Hematopoietic multipotent progenitor cell treated with erythropoietin and hydrocortisone succinate and interleukin-3 and kit ligand, for 15 days (in vitro differentiated cells): ENCODE measurements at places on chromosomes 5 and 9.

- no peak for DNase-seq
These were observed 266.6 kb downstream of the SMARCA2 start for GRCh38 chr9:2281803-2282185.

GRCh38 chr5:180433032-180433422 lies 61.2 kb upstream of the CNOT6 start:
- DNase-seq = no peak

- DNase-seq = no peak
These were observed 118.7 kb upstream of the ATP10B start for GRCh38 chr5:160970605-160971191.

DNA sequence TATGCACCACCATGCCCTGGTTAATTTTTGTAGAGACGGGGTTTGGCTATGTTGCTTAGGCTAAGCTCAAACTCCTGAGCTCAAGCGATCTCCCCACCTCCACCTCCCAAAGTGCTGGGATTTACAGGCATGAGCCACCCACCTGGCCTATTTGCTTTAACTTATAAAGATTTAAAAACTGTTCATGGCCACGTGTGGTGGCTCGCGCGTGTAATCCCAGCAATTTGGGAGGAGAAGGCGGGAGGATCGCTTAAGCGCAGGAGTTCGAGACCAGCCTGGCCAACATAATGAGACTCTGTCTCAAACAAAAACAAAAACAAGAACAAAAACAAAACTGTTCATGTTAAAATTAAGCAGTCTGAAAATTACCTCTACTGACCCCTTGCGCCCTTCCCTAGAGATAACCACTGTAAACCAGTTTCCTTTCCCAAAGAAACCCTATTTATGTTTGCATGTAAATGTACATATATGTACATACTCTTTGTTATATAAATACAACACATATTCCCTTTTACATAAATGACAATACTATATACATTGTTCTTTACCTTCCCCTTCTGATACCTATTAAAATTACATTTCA lies 1.5 kb downstream of the AK6 start:
- DNase-seq = peak; percentile 20

DNA sequence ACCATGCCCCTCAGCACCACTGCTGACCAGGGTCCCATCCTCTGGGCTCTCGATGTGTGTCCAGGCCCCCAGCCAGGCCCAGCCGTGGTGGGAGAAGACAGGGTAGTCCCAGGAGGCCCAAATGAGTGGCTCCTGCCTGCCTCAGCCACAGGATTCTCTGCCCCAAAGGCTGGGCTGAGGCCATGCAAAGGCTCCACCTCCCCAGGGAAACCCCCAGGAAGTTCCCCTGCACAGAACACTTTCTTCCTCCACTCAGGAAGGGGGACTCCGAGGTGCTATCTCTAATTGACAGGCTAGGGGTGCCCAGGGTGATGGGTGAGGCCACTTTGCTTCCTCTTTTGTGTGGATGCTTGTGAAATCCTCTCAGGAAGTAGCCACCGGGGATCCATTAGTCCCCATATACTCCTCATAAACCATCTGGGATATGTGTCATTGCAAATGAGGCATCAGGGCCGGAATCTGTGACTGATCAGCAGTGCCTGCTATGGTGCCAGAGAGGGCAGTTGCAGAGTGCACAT lies 23.1 kb upstream of the TDRD7 start:
- DNase-seq = no peak

- no peak for DNase-seq
These were observed 13.7 kb upstream of the CAMSAP1 start for GRCh38 chr9:135920973-135921585.

- no peak for DNase-seq
These were observed 261.5 kb downstream of the TLE1 start for GRCh38 chr9:81427870-81428269.

GRCh38 chr9:89740722-89741121 lies 135.9 kb downstream of the GADD45G start:
- DNase-seq = no peak

GRCh38 chr9:109016132-109016531 lies 2.8 kb upstream of the CTNNAL1 start:
- DNase-seq = no peak

DNA sequence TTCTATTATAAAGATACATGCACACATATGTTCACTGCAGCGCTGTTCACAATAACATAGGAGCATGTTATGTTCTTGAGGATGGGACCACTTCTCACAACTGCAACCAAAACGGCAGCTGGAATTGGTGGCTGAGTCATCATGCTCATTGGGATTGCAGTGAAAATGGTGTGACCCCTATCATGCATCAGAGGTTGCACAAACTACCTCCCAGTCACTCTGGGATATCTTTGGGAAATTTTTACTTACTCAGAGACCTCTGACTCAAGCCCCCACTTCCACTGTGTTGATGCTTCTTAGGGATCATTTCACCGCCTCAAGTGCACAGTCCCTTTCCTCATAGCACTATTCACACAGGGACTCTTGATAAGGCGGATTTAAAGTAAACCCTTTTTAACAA lies 474.1 kb downstream of the BNC2 start:
- DNase-seq = no peak

DNA sequence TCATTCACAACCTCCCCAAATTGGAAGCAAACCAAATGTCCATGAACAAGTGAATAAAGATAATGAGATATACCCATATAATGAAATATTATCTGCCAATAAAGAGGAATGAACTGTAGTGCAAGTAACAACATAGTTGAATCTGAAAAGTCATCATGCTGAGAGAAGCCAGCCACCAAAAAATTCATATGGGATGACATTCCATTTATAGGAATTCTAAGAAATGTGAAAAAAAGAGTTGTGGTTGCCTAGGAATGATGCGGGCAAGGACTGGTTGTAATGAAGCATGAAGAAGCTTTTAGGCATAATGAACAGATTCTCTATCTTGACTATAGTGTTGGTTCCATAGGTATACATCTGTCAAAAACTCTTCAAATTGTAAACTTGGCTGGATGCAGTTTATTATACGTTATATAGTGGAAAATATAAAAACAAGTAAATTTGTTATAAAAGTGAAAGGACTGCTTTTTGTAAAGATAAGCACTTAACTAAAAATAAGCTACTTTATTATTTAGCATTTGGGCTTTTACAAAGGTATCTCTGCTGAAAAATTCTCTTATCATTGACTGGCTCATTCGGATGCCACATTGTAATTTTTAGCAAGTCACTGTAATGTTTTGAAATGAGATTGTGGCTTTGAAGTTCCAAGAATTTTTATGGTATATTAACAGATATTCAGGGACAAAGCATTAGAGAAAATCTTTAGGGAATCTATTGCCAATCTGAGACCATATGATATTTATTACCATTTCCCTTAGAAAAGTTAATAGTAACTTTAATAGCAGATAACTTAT lies 21.2 kb upstream of the TTC23L start:
- no peak for DNase-seq

GRCh38 chr5:141902015-141902814 lies 21.5 kb upstream of the DELE1 start:
- DNase-seq = no peak

- DNase-seq = no peak
These were observed 23.0 kb downstream of the UBE2D2 start for GRCh38 chr5:139584137-139584536.

- DNase-seq = no peak
These were observed 9.9 kb downstream of the MLANA start for GRCh38 chr9:5900622-5901021.

GRCh38 chr5:112820246-112820645 lies 40.8 kb upstream of the SRP19 start:
- no peak for DNase-seq

GRCh38 chr9:136977223-136977622 lies at the start of gene PTGDS:
TSS of gene PTGDS (plus strand) at chr9:136977504. CDS start at chr9:136977579, 75 bp downstream.
- no peak for DNase-seq

GRCh38 chr5:79834754-79835714 lies 145.4 kb downstream of the CMYA5 start:
- no peak for DNase-seq

DNA sequence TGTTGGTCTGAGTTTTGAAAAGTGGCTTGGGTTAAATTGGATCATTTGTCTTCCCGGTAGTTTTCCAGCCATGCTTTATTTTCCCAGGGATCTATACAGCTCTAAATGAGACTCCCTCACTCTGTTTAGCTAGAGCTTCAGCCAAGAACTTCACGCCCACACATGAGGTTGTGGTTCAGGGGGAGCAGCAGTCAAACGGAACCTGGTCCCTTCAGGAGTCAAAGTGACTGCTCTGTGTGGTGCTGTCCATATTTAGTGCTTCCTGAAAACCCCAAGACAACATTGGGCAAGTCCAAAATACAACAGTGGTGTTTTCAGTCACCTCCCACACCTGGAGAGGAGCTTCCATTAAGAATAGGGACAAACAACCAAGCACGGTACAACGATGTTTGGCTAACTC lies 90.5 kb downstream of the ANKH start:
- no peak for DNase-seq

DNA sequence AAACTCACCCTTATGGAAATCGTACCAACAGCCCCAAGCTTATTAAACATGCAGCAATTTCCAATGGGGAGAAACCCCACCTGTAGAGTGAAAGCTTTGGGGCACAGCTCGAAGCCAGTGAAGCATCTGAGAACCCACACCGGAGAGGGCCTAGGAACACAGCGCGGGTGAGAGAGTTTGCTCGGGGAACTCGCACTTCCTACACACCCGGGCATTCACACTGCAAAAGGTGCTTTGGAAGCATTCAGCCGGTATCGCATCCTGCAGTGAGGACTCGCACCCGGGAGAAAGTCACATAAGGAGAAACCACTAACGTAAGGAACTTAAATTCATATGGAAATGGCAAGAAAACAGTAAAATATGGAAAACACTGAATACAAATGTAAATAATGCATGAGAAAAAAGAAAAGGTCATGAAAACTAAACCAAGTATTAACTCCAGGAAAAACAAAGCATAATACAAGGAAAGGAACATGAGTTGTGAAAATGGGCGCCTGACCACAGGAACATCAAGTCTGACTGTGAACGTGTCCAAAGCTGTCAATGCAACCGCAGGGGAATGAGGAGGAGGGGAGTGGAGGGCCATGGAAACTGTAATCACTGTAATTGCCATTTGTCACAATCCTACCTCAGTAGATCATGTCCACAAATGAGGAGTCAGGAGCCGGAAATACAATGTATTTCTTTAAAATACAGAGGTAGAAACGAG lies 28.7 kb downstream of the CAMSAP1 start:
- DNase-seq = no peak

- no peak for DNase-seq
These were observed 508.3 kb upstream of the DAB2 start for GRCh38 chr5:39933061-39933460.

GRCh38 chr9:5443850-5444249 lies 6.1 kb upstream of the PLGRKT start:
- no peak for DNase-seq

DNA sequence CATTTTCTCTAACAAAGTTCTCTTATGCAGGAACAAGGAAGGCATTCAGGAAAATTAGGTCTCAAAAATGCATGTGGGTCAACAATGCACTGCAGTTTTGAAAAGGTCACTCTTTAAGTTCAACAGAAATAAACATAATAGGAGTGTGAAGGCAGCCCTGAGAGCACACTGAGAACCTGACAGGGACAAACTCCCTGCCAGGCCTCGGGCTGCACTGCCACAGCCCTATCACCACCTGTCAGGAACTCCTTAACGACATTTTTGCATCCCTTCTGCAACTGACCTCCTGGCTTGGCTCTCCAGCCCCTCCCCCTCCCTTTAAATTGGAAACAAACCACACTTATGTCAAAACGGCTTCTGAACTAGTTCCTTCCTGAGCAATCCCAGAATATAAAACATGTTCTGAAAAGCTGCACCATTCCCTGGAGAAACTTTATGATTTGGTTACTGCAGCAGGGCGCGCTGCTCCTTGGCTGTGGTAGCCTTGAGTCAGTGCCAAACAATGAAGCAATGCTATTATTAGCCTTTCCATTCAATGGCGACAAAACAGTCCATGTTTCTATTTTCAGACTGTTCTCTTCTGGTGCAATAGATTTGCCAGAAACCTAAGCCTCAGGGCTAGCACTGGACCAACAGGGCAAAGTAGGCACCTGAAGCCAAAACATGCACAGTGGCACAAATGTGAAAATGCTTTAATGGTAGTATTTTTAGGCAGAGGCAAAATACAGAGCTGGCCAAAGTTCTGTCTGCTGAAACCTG lies 160.1 kb upstream of the ZNF608 start:
- no peak for DNase-seq

GRCh38 chr9:94921656-94922055 lies 195.2 kb downstream of the AOPEP start:
- no peak for DNase-seq

GRCh38 chr5:151298063-151298855 lies 5.3 kb downstream of the SLC36A3 start:
- no peak for DNase-seq

DNA sequence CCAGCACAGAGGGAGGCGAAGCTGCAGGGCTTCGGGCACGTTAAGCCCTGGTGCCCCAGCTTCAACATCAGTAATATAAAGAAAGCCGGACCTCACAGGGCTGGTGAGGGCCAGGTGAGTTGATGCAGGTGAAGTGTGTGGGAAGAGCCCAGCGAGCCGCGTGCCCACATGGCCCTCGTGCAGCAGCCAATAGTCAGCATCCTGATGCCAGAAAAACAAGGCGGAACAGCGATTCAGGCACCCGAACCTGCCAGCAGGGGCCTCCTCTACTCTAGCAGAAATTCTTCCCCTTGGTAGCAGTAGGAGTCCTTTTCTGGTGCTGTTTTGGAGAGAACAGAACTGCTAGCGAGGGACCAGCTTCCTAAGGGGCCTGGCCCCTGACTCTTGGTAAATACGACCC lies 7.8 kb downstream of the MED10 start:
- no peak for DNase-seq

DNA sequence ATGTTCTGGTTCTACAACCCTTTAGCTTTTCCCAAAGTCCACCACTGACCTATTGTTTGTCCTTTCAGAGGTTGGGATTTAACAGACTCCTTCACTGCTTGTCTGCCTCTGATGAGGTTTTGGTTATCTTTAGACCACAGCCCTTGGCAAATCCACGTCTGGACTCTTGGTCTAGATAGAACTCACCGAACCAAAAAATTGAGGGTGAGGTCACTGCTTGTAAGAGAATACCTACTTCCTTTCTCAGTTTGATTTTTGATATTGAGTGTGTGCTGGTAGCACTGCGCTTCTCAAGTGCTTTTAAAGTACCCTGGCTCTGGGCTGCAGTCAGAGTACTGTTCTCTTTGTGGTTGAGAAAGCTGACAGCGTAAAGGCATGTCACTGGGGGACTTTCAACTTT lies 61.7 kb downstream of the JMY start:
- DNase-seq = no peak

DNA sequence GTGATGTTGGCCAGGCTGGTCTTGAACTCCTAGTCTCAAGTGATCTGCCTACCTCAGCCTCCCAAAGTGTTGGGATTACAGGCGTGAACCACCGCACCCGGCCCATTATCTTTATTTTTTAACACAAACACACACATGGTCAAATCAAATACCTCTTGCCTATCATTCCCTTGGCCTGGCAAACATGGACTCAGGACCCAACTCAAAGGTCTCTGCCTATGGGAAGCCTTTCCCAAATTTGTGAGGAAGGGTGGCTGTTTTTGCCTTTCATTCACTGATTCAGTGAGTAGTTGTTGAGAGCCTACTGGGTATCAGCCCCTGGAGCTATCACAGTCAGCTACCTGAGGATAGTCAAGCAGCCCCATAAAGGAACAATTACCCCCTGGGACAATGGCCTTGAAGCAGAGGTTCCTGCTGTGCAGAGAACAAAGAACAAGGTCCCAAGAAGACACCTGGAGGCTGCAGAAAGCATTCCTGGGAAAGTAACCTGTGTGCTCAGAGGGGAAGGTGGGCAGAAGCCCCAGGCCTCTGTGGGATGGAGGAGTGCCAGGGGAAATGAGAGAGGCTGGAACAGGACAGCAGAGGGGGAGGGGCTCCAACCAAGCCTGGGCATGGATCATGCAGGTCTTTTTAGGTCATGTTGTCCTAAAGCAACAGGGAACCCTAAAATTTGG lies 126.4 kb downstream of the CRB2 start:
- DNase-seq = no peak

- DNase-seq = peak; percentile 57
These were observed 32.1 kb downstream of the TRMO start for GRCh38 chr9:97889941-97890887.
